ENCODE measurements at places on chromosomes 4 and X.
A peak's percentile ranks its signal among the peaks of the same experiment; 100 is the strongest.

DNA sequence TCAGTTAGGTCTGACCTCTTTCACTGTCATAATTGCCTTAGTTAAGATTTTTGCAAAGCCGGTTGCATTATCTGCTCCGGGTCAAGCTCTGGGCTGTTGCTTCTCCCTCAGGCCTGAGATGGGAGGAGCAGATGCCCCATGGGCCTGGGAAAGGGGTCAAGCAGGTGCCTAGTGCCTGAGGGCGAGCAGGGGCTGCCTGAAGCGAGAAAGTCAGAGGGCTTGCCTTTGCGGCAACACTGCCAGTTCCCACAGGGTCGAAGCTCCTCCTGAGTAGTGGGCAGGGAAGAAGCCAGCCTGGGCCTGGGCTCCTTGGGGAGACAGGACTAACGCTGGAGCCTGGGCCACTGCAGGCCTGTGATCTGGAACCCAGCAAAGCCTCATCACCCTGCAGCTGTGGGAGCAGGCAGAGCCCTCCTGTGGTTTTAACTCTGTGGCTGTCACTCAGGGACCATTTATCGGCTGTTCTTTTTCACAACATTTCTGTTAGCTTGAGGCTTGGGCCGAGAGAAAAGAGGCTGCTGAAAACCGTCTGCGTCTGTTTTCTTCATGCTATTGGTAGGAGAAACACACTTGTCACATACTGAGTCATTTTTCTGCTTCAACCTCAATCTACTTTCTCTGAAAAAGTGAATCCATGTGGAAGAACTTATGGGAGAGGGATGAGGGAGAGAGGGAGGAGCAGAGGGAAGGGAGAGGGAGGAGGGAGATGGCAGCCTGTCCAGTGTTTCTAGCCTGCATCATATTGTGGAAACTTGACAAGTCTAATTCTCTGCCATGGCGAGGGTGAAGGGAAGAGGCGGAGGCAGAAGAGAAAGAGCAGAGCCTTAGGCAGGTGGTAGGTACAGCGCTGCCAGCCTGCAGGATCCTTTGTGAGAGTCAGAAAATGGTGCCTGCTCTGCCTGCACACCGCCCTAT, 68.4 kb downstream of the RHOH start:
- DNase-seq: no peak

- peak; percentile 42 for DNase-seq
Measured at GRCh38 chr4:172142281-172142741, 329.1 kb downstream of the GALNTL6 start.

DNA sequence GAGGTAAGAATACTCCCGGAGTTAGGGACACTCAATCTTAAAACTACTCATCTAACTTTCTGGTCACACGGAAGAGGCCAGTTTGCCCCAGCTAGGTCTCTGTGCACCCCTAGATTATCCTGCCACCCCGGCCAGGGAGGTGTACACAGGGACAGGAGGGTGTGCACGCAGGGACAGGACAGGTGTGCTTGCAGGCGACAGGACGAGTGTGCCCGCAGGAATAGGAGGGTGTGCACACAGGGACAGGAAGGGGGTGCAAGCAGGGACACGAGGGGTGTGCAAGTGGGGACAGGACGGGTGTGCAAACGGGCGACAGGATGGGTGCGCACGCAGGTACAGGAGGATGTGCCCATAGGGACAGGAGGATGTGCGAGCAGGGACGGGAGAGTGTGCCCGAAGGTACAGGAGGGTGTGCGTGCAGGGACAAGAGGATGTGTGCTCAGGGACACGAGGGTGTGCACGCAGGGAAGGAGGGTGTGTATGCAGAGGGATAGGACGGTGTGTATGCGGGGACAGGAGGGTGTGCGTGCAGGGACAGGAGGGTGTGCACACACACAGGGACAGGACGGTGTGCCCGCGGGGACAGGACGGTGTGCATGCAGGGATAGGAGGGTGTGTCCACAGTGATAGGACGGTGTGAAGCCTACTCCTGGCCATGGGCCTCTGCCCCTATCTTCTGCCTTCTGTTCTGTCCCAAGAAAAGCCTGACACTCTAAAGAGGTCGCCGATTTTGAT, 4.1 kb downstream of the TMEM271 start:
- no peak for DNase-seq

- DNase-seq: no peak
Measured at GRCh38 chr4:5133201-5133600, 81.9 kb downstream of the STK32B start.

- no peak for DNase-seq
Measured at GRCh38 chr4:11005300-11005699, 320.7 kb upstream of the CLNK start.

- no peak for DNase-seq
Measured at GRCh38 chr4:136687118-136687517, 845.2 kb downstream of the PCDH18 start.

DNA sequence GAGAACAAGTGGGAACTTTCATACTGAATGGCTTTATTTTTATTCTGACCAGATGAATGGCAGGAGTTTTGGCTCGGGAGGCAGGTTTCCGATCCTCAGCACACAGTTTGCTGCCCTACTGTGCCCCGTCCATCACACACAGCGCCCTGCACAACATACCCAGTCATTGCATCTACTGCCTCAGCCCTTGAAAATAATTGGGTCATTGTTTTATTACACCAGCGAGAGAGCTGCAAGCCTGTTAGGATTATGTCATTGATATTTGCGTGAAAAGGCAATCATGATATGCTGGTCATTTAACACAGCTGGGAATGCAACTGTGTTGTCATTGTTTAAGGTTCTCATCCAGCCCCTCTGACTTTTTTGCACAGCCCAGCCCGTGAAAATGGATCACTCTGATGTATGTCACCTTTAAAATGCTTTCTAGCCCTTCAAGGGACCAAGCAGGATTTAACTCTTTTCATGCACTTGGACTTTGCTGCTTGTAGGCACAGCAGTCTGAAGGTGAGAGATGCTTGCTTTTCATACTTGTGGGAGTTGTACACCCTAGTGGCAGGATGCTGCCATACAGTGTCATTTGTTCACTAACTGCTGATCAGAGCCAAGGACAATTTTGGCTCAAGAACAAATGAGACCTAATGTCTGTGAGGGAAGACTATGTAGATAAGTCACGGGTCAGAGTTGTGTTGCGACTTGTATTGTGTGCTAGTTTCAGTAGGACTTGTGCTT, 62.3 kb downstream of the RTL9 start:
- no peak for DNase-seq

DNA sequence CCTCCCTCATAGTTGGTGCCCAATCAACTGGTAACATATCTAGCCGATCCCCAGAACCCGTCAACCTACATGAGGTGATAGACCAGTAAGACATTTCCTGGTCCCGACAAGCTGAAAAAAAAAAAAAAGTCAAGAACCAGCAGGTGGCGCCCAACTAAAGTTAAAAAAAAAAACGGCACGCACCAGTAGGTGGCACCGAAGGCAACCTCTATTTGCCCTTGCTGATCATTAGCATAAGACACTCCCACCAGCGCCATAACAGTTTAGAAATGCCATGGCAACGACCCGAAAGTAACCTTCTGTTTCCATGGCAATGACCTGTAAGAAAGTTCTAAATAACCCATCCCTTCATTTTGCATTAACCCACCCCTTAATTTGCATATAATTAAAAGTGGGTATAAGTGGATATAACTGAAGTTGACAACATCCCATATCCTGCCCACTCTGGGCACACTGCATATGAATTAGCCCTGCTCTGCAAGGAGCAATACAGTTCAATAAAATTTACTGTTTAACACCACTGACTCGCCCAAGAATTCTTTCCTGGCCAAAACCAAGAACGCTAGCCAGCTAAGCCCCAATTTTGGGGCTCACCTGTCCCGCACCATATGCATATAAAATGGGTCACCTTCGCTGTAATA, 83.9 kb upstream of the SPANXB1 start:
- peak; percentile 30 for DNase-seq
